Foreskin melanocyte (primary cell): ENCODE measurements at places on chromosomes 5 and 9.

GRCh38 chr5:42366051-42366450, 57.2 kb upstream of the GHR start:
- DNase-seq = no peak

DNA sequence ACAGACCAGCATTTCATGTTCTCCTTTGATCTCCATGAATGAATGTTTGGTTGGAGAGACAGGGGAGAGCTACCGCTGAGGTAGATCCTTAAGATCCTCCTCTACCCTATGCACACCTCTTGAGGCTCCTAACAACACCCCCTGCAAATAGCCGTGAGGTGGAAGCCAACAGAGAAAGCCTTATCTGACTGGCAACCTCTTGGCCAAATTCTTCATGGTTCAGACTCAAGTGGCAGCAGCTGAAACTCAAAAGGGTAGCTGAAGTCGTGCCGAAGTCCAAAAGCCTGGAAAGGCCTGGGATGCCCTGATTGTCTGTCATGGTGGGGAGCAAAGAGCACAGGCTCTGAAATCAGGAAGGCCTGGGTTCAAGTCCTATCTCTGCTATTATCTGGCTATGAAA, 184.9 kb downstream of the SEC61B start:
- no peak for DNase-seq

GRCh38 chr9:137984005-137984404, 106.4 kb downstream of the CACNA1B start:
- DNase-seq = no peak

- no peak for DNase-seq
Measured at GRCh38 chr9:98311541-98311940, 56.1 kb upstream of the TBC1D2 start.

GRCh38 chr5:77255617-77256016, 45.1 kb downstream of the PDE8B start:
- no peak for DNase-seq
